ENCODE measurements at places on chromosomes 4 and X. TPM values are rescaled to one million over a fixed set of nuclear protein-coding genes. Genes with fewer than 3 reads are reported as not detected.

DNA sequence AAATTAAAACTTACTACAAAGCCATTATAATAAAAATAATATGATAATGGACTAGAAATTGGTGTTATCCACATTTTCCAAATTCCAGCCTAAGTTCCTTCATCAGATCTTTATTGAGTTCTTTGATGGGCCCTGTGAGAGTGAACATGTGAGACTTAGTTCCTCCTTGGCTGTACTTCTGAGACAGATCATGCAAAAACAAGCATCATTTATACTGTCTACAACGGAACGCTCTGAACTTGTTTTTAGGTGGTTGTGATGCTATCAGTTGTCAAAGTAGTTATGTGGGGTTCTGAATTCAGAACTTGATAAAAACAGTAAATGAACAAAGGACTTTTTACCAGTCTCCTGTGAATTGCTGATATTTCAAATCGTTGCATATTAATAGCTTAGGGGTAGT, 48.9 kb downstream of the JADE3 start:
- H3K27ac ChIP-seq: peak overlapping the region; percentile 92
- peak; percentile 31 for DNase-seq
- peak overlapping the region; percentile 3 for H3K4me3 ChIP-seq

GRCh38 chr4:75717408-75717807, 7.0 kb upstream of the USO1 start:
- H3K36me3 ChIP-seq: no peaks in the 10 kb centered on the region
- H3K27ac ChIP-seq: no peak overlapping the region
- no peaks in the 10 kb centered on the region for H3K27me3 ChIP-seq
- H3K4me3 ChIP-seq: no peak overlapping the region

DNA sequence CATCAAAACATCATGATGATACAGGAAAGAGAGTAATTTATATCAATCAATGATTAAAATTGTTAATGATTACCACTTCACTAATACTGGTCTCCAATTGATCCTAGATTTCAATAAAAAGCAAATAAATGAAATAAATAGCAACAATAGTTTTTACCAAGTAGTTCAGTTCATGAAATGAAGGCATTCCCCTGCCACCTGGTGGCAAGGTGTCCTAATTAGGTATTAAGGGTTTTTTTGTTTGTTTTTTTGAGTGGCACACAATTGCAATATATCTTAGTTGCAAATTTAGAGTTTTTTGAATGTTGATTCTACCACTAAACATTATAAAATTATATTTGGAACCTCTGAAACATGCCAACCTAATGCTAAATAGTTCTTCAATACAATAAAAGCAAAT, 157.4 kb upstream of the PDE5A start:
- H3K36me3 ChIP-seq: no peaks in the 10 kb centered on the region
- no peak overlapping the region for H3K4me3 ChIP-seq
- no peak overlapping the region for H3K27ac ChIP-seq
- H3K27me3 ChIP-seq: peaks cover 7% of the 10 kb centered on the region

The MAGED4 gene
- 10.2 TPM for polyA plus RNA-seq
